NCI-H1436 (cell line): ENCODE measurements at places on chromosomes 4 and X.
A peak's percentile ranks its signal among the peaks of the same experiment; 100 is the strongest.

DNA sequence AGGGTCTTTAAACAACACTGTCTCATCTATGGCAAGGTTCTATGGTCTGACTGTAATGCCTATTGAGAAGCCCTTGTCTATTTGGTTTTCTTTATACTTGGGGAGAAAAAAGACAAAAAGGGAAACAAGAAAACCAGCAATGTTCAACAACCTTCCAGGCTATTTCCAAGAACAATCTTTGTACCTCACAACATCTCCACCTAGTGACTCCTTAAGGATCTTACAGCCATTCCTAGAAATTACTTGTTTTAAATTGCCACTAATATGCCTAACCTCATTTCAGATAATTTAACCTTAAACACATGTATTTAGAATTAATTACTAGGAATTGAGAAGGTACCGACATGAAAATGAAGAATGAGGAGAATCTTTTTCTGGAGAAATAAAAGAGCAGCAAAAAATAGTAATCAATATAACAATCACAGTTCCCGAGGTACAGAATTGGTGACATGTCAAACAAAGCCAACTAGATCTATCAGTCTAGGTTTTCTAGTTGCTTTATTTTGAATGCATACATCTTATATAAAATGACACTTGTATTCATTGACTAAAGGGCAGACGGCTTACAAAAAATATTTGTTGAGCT lies 1.6 kb upstream of the RBM46 start:
- DNase-seq: no peak

GRCh38 chr4:84901173-84901572 lies 65.3 kb downstream of the WDFY3 start:
- no peak for DNase-seq

DNA sequence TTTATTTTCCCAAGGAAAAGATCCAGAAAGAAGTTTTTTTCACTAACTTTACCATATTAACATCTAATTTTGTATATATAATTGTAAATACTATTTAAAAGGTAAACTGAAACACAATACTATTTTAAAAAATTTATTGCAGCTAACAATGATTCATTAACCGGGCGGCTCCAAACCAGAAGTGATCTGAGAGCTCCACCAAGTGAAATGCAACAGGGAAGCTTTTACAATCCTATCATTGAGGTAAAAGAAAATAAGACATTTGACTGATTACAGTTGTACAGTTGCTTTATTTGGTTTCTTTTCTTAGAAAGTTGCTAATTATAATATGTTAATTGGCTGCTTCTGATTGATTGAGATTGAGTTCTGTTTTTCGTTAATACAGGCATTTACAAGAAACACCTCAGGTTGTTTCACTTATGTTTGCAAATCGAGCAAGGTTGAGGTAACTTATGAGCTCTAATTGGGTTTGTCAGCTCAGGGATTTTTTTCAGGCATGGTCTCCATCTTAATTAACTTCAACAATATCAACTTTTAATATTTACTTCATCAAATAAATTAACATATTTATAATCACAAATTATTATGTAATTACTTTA lies 220.2 kb upstream of the UGT8 start:
- DNase-seq: no peak

DNA sequence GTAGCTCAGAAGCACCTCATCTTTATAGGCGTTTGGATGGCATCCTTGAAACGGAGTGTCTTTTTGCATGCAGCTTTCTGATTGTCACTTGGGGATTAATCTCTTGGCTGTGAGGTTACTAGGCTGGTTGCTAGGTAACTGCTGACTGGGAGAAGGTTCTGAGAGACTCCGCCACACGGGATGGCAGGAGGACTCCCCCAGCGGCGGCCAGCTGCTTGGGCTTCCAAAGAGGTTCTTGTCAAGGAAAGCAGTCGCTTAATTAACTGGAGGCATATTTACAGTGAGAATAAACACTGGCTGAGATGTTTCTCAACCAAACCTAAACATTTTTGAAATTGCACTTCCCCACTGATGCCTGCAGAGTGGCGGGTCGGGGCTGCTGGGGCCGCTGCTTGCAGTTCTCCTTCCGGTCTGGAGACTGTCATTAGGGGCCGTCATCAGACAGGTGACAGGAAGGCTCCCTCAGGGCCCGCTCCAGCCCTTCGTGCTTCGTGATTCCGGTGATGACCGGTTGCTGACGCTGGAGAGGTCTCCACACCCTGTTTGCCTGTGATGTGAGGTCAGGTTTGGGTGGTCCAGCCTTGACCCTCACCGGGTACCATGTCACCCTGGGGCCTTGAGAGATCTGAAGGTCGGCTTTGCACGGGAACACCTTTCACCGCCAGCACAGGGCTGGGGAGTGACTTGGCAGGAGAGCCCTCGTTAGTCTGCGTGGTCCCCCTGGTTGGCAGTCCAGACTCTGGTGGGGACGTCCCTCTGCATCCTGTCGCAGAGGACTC lies 9.1 kb downstream of the NSG1 start:
- peak; percentile 38 for DNase-seq

- no peak for DNase-seq
These were observed 9.6 kb upstream of the EXOSC9 start for GRCh38 chr4:121791481-121791880.

DNA sequence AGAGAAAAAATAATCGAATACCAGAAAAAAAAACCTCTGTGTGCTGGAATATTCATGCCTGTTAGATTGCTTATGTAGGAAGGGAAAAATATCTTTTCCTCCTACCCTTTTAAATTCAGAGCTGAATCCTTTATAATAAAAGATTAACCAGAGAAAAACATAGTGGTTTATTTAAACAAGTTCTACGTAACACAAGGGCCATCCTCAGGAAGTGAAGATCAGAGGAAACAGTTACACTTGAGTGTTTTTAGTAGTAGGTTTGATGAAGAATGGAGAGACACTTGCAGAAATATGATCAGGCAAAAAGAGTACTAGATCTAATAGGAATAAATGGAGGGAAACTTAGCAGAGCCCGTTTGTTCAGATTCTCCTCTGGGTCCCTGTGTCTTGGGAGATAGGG lies 66.3 kb downstream of the TMEM156 start:
- no peak for DNase-seq

DNA sequence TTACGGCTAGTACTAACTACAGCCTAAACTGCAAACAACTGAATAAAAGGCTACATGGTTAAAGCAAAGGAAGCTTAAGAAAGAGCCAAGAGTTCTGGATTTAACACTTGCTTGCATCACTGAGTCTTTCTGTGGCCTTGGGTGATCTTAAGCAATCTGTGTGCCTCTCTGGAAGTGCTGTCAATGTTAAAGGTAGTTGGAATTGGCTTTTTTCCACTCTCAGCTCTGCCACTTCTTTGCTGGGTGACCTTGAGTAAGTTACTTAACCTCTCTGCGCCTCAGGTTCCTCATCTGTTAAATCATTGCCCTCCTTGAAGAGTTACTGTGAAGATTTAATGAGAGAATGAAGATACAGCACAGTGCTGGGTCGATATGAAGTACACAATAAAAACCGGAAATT lies 15.7 kb downstream of the SLC2A9 start:
- no peak for DNase-seq

GRCh38 chr4:76689145-76689817 lies 208.7 kb downstream of the SOWAHB start:
- DNase-seq: peak; percentile 38

GRCh38 chrX:70196961-70197720 lies 19.9 kb downstream of the DGAT2L6 start:
- DNase-seq: no peak
